ENCODE measurements at places on chromosomes 11 and 22.

GRCh38 chr11:130679247-130679646, 230.8 kb downstream of the ADAMTS15 start:
- DNase-seq, result no peak

DNA sequence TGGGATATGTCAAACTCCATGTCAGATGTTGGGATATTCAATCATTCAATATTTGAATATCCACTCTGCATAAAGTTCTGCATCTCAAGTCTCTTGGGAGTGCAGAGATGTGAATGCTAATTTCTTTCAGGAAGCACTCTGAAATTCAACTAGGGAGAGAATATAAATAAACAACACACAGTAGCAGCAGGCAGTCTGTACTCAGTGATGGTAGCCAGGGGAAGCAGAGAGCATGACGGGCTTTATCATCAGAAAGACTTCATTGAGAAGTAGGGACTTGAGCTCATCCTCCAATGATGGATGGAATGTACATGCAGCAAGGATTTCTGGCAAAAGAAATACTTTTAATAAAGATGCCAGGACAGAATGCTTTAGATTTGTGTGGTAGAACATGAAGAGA, 9.8 kb upstream of the TEAD1 start:
- DNase-seq, result no peak

DNA sequence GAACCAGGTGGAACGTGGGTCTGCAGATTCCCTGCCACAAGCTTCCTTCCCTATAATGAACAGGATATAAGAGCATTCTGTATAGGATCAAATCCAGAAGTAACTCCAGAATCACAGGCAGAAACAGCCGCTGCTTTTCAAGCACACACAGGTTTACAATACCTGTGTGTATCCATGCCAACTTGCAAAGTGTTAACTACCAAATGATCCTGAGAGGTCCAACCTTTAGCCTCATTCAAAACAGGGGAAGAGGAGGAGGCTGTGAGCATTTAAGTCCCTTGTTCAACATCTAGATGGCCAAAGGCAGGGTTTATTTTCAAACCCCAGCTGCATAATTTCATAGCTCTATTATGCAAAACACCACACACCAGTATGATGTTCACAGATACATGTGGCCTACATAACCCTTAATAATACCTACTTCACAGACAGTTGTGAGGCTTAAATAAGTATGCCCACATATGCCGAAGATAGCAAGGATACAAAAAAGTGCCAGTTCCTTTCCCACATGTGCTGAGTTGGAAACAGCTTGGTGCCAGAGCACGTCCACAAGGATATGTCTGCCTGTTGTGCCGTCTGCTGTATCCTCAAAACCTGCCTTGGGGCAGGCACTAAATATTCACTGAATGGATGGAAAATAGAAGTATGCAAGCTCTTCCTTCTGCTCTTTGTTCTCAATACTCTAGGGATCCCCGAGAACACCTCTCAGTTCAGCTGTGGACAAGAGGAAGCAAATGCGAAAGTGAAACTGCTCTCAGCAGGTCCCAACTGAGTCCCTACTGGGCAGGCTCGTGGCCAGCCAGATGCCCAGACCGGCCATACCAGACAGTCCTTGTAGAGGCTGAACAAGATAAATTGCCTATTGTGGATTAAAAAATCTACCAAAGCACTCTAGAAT, 66.8 kb downstream of the LARGE1 start:
- DNase-seq, result peak; percentile 60

GRCh38 chr11:17273668-17274282, 2.8 kb upstream of the NUCB2 start:
- DNase-seq, result no peak

- DNase-seq, result peak; percentile 50
Observed at GRCh38 chr11:45646275-45646927, 19.0 kb downstream of the CHST1 start.

- DNase-seq, result no peak
Observed at GRCh38 chr11:44994753-44995152, 44.1 kb upstream of the TP53I11 start.

- no peak for DNase-seq
Observed at GRCh38 chr11:101288392-101288791, 158.8 kb upstream of the PGR start.

DNA sequence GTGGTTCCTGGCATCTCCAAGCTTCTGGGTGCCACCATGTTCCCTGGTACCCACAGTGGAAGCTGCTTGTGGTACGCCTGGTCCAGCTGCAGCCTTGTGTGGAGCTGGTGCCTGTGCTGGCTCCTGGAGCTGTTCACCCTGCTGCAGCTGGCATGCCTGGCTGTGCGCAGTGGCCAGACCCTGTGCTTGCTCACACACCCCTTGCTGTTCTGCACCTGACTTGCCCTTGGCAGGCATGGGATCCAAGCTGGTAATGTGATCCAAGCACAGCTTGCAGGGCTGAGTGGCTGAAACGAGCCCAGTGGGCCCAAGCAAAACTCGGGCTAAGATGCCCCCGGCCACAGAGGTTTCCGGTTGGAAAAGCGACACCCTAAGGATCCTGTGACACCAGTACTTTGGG, 104.7 kb upstream of the CLMP start:
- DNase-seq, result no peak
